ENCODE measurements at places on chromosomes 5 and 9.
A peak's percentile ranks its signal among the peaks of the same experiment; 100 is the strongest.

- DNase-seq = no peak
Observed at GRCh38 chr9:117296453-117296852, 118.4 kb downstream of the ASTN2 start.

- DNase-seq = no peak
Observed at GRCh38 chr9:75149841-75150241, 61.5 kb downstream of the OSTF1 start.

DNA sequence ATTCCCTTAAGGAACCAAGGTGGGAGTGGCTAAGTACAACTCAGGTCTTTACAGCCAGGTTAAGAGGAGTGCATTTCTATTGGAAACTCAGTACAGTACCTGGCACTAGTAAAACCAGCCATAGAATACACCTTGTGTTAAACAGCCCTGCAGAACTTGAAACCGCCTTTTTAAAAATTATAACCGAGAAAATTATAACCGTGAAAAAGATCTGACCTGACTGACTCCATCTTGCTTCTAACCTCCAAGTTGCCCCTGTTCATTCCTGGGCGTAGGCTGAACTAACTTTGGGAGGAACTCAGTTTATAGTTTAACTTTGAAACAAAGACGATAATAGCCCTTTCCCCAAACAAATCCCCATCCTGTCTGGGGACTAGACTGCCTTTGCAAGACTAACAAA, 132.3 kb downstream of the SUSD1 start:
- DNase-seq = no peak

DNA sequence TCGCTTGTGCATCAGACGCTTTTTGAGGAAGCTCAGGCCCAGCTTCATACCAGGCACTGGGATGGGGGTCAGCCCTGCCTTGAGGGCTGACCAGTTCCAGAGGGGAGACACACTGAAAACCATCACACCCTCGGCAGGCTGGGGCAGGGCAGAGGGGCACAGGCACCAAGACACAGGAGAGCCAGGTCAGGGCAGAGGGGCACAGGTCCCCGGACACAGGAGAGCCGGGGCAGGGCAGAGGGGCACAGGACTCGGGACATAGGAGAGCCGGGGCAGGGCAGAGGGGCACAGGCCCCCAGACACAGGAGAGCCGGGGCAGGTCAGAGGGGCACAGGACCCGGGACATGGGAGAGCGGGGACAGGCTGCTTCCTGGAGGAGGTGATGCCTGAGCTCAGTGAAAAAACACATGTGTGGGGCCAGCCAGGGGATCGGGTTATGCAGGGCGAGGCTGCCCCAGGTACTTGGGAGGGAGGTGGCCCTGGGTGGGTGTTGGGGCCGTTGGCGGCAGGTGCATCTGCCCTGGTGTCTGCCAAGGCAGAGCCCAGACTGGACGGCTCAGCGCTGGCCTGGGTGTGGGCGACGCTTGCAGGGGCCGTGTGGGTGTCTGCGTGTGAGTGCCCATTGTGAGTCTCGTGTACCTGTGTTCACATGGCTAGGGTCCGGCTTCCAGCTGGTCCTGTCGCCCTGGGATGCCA, 15.1 kb upstream of the SLC2A6 start:
- DNase-seq = no peak

GRCh38 chr5:38607396-38607795, 51.0 kb upstream of the LIFR start:
- DNase-seq = no peak

DNA sequence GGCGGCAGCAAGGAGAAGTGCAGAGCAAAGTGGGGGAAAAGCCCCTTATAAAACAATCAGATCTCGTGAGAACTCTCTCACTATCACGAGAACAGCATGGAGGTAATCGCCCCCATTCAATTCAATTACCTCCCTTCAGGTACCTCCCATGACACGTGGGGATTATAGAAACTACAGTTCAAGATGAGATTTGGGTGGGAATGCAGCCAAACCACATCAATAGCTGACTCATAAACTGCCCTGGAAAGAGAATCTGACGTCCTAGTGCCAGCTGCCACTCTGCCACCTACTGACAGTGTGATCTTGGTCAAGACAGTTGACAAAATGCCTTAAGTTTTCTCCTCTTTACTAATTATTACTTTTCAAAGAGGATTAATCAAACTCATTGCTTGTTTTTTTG, 128.3 kb downstream of the GPBP1 start:
- DNase-seq = no peak

DNA sequence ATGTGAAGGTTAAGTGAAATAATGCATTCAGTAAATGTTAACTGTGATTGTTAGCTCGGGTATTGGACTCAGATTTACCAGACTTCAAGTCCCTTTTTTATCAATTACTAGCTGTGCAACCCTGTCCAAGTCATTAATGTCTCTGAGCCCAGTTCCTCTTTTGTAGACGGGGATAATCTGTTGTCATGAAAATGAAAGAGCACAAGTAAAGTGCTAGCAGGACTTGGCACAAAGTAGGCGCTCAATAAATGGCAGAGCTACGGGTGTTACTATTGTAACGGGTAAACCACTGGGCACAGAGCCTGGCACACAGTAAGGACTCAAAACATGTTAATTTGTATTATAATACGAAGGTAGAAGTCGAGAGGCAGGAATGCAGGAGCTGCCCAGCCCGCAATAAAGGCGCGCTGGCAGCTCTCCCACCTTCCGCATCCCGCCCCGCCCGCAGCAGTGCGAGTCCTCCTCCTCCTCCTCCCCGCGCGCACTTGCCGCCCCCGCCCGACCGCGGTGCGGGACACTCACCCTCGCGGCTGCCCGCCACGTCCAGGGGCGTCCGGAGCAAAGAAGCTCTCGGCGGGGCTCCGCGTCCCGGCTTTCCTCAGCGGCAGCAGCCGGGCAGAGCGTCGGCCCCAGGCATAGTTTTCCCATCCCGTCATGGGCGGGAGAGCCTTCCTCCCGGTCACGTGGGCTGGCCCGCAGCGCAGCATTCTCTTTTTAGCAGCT, at the start of gene C1QTNF2:
Gene C1QTNF2 (minus strand): TSS at position 637 of the 723 bp plus-strand sequence. CDS start 15,615 bp downstream, outside the sequence.
- DNase-seq = peak; percentile 59

DNA sequence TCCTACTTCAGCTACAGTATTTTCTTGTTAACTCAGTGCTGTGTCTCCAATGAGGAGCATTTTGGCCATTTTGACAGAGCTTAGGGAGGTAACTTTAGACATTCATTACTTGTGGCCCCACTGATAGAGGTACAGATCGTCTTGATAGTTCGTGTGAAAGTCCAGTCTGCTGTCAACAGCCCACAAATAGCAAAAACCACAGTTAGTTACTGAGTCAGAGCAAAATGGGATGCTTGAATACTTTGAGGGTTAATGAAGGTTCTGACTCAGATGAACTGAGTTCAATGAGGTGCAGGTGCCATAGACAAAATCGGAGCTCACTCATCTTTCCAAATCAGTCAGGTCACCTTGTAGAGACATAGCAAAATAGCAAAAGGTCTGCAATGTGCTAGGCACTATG, 163.1 kb upstream of the TLE4 start:
- DNase-seq = no peak

DNA sequence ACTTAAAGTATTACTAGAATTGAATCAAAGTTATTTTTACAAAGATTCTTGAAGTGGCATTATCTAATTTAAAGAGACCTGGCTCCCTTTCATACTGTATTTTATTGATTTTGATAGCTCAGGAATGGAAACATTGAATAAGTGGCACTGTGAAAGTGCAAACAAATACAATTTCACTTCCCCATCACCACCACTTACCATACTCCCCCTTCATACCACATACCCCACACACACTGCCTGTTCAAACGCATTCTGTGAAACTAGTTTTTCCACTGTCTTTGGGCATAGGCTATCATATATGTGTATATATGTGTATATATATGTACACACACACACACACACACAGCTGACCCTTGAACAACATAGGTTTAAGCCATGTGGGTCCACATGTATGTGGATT, 62.1 kb upstream of the ATG10 start:
- DNase-seq = no peak

DNA sequence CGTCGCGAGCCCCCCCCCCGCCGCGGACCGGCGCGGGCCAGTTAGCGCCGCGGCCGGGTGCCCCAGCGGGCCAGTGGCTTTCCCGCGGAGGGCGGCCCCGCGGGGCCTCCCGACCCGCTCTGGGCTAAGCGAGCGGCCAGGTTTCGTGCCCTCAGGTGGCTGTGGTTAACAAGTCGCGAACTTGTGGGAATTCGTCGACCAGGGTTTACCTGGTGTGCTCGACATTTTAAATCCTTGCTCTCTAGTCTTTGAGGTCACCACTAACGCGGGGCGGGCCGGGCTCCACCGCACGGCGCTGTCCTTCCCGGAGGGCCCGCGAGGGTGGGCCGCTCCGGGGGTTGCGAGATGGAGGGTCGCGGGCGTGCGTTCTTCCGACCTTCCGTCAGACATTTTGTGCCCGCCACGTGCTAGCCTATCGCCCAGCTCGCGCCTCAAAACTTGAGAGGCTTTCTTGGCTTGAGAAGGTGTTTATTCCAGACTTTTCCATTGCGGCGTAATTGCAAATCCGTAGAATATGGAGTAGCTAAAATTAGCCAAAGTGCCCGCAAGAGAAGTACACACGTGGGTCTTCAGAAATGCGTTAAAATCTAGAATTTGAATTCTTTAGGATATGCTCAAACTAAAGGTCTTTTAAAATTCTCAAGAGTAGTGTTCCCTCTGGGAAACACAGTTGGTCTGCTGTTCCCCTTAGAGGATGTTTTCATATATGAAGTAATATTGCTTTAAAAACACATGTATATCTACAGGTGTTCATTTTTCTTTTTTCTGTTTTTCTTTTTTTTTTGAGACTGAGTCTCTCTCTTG, 2.1 kb downstream of the ANP32B start:
- DNase-seq = peak; percentile 26

DNA sequence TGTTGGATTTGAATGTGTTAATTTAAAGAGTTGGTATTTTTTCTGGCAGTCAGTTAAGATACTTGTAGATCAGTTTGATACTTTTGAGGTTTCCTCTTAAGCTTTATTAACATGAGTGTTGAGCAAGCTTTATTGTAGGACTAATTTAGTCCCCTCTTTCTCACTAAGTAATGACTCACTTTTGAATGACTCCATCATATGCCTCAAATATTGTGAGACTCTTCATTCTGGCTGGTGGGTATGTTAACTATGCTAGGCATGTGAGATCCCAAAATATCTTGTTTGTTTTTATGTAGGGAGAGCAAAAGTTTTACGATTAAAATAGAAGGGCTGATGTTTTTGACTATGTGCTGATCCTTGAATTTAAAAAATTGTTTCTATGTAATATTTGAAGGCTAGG, 355.7 kb downstream of the IZUMO3 start:
- no peak for DNase-seq

GRCh38 chr9:79284081-79284480, 287.7 kb upstream of the TLE4 start:
- no peak for DNase-seq

DNA sequence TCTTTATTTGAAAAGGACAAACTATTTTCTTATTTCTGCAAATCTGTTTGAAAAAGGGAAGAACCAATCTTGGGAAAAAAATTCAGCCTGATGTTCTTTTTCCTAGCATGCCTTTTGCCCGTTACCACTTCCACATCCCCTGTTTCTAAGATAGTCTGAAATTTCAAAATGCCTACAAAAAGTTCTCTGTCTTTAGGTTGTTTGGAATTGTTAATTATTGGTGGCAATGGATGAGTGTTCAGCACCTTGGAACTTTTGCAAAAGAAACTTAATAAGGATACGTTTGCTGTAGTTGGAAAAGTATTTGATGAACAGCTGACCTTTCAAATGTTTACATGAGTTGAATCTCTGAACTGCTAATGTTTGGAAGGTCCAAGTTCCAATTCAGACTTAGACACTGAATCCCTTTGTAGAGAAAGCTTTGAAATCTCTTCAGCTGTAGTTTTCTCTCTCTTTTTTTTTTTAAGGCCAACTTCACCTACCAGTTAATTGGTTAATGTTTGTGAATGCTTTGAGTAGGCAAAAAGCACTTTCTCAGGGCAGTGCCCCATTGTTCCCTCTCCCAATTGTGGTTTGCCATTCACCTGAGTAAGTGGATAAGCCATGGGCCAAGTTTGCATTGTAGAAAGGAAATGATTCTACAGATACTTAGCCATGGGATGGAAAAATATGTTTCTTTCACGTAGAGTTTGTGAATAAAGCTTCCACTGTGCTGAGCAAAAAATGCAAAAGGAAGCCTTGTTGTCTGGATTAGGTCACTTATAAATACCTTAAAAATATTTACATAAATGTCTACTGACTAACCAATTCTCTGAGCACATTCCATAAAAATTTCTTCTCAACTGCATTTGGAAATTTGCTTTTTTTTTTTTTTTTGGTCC, 156.4 kb upstream of the ELL2 start:
- no peak for DNase-seq

- no peak for DNase-seq
Observed at GRCh38 chr5:143120460-143121134, 282.9 kb downstream of the NR3C1 start.

- no peak for DNase-seq
Observed at GRCh38 chr5:1152771-1153282, 41.0 kb upstream of the SLC12A7 start.

DNA sequence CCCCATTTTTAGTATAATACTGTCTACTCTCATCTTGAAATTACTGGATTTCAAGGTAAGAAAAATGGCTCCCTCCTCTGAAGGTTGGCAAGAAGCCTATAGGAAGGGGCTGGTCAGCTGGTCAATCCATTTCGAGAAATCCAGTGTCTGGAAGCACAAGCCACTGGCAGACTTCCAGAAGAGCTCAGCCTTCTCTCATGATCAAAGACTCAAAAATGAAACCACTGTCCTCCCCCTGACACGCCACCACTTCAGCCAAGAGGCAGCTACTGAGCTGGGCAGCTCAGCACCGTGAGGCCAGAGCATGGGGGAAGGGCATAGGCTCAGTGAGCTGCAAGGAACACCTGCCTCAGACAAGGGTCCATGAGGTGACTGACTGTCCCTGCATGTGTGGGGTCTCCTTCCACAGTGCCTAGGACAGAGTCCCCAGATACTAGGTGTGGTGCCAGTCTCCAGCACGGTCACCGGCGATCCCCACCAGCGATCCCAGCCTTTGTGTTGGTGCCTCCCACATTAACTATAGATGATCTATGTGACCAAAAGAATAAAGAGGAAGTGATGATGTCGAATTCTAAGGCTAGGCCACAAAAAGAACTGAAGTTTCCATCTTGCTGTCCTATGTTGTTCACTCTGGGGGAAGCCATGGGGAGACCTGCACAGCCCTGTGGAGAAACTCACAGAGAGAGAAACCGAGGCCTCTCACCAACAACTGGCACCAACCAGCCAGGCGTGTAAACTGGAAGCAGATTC, 100.1 kb upstream of the LRRTM2 start:
- no peak for DNase-seq
